ENCODE measurements at places on chromosomes 5 and 9.

- no peak for DNase-seq
Observed at GRCh38 chr9:11097020-11097419, 484.2 kb upstream of the PTPRD start.

DNA sequence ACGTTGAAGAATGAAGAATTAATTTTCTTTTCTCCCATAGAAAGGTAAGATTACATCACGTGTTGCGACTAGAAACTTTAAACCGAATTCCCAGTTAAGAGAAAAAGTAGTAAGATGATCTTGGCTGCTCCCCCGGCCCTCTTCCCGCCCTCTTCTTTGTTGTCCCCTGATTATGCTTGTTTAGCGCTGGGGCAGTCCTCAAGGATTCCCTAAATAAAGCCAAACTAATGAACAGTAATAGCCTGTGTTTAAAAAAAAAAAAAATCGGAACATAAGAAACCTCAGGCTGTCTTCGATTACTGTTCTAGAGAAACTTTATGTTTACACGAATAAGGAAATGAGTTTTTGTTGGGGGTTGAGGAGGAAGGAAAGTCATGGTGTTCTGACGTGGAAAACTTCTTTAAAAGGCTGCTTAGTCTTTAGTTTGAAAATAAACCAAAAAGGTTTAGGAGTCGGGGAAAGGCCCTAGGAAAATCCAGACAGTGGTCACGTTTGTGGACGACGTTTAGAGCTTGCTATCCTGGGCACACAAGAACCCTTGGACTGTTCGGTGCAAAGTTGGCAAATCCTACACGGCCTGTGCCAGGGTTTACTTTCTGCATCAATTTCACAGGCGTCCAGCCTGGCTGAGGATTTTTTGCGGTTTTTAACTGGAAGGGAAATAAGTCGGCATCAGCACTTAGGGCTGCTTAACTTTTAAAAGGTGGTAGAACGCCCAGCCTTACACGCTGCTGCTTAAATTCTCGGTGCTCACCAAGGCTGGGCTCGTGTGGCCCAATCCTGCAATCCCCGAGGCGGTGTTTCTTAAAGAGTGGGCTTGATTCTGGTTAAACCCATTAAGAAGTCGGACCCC is 1.1 kb upstream of the MAT2B start:
- no peak for DNase-seq

DNA sequence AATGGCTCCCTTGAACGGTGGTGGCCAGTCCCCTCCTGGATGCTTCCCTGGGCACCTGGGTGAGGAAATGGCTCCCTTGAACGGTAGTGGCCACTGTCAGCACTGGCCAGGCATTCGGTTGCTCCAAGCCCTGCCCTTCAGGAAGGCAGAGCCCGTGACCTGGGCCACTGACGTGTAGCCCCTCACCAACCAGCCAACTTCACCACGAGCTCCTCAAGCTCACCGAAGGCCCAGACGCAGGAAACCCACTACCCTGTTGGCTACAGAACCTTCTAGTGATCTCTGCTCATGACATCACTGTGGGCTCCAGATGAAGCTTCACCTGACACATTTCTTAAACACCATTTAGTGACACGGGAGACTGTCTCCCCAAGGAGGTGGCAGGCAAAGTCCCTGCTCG is 9.2 kb downstream of the SLC6A3 start:
- DNase-seq, result no peak

GRCh38 chr5:137336161-137336560 is 163.0 kb downstream of the SPOCK1 start:
- DNase-seq, result no peak

- no peak for DNase-seq
Observed at GRCh38 chr5:32217886-32218396, 43.8 kb upstream of the GOLPH3 start.

GRCh38 chr5:133970325-133970909 is 2.0 kb upstream of the C5orf15 start:
- DNase-seq, result no peak

DNA sequence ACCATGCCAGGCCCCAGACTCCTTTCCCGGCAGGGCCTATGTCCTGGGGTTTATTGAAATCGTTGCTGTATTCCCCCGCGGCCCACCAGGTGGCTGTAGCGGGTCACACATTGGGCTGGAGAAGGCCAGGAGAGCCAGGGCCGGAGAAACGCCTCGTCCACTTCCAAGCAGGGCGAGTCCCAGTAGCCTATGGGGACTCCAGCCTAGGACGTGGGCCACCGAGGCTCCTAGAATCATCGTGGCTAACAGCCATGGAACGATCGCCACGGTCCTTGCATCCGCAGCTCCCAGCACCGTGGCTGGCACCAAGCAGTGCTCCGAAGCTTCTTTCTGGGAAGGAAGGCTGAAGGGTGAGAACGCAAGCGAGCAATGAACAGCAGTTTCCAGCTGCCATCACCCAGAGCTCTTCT is 87.7 kb downstream of the ENTREP1 start:
- DNase-seq, result no peak

DNA sequence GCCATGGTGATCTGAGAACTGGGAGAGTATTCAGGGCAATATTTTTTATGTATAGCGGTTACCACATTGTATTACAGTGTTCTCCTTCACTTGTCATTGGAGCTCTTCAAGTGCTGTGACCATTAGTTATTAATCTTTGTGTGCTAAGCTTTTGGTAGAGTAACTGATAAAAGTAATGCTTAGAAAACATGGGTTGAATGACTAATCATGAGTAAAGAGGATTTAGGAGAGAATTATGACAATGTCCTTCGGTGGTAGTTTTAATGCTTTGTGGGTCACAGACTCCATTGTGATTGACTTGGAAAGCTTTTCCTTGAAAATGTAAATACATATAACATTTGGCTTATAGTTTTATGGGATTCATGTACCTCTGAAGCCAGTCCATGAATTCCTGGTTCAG is 21.4 kb downstream of the TGFBR1 start:
- DNase-seq, result no peak

- DNase-seq, result no peak
Observed at GRCh38 chr5:37212096-37212495, 37.1 kb downstream of the CPLANE1 start.

DNA sequence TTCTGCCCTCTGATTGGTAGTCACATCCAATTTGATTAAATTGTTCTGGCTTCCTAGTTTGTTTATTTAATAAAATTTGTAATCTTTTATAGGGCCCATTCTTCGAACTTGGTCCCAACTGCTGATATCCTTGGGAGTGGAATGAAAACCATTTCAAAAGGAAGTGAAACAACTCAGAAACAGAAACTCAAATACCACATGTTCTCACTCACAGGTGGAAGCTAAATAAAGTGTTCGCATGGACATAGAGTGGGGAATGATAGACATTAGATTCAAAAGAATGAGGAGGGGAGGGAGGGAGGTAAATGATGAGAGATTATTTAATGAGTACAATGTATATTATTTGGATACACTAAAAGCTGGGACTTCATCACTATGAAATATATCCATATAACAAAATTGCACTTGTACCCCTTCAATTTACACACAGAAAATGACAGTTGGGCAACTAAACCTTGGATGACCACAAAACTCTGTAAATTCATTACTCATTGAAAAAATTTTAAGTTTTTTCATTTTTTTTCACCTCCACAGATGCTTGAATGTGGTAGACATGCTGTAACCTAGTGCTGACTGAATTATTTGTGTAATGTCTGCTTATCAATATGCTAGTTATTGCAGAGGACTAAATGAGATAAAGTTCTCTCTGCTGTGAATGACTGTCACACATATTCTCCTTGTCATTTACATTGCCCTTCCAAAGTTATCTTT is 16.0 kb downstream of the ATP10B start:
- no peak for DNase-seq

DNA sequence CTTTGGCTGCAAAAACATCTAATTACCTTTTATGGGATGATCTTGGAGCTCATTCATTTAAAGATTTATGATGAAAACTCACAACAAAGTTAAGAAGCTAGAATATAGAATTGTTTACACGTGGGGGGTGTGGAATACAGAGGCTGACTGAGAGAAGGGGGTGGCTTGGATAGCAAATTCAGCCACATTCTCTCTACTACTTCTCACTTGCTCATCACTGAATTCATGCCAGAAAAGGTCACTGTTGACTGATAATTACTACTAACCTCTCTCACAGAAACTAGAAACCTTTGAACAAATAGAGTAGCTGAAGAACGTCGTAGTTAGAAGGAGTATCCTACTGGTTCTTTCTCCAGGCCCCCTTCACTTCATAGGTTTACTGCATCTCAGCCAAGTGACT is 808.2 kb downstream of the BRINP1 start:
- DNase-seq, result no peak

GRCh38 chr5:40485021-40485998 is 194.4 kb upstream of the PTGER4 start:
- no peak for DNase-seq

- no peak for DNase-seq
Observed at GRCh38 chr5:44257653-44258365, 131.4 kb downstream of the FGF10 start.

DNA sequence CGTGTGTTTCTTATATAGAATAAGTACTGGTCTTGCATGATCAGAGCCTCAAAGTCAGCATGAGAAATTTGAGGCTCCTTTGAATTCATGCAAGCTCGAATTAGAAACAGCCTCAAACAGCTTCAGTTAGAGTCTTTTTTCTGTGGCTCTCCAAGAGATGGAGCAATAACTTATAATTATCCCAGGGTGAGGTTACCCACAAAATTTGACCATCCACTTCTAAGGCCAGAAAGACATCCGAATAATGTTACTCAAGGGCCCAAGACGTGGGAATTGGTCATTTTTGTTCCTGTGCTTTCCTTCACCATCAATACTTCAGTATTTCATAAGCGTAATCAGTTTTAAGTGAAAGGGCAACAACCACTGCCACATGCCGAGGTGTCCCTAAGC is 89.7 kb downstream of the DAPK1 start:
- DNase-seq, result no peak

DNA sequence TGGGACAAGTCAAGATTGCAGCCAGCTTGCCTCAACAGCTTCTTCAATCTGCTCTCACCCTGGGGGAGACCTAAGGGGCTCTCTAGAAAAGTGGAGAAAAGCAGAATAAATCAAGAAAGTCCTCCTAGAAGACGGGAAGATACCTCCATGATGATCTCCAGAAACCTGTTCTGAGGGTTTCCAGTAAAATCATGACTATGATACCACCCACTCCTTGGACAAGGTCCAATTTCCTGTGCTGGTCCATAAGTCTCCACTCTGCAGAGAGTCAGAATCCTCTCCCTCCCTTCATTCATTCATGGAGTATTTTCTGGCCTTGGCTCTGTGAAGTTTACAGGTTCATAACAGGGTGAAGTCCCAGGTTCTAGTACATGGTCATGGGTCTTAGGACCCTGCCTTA is 168.6 kb downstream of the SLC12A2 start:
- no peak for DNase-seq

Measured in T-helper 22 cell (primary cell).